ENCODE measurements at places on chromosomes 16 and 17.

- no peak for DNase-seq
These were observed 20.0 kb downstream of the TEKT1 start for GRCh38 chr17:6811510-6811909.

- peak; percentile 65 for DNase-seq
These were observed 53.0 kb downstream of the GPRC5B start for GRCh38 chr16:19831678-19832077.

DNA sequence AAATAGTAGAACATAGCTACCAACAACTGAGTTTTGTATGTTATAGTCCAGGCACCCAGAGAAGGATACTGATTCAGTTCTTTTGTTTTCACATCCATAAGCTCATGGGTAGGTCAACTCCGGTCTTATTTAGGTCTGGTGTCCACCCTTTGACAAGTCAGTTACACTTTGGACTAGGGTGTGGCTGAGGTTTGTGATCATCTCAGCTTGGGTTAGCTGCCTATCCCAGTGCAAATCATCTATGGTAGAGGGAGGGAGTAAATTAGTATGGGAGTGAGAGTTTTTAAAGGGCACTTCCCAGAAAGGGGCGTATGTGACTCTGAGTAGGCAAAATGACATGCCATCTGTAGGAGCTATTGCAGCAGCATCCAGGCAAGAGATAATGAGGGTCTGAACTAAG is 66.1 kb downstream of the TANC2 start:
- DNase-seq, result no peak

GRCh38 chr17:33809748-33810147 is 445.3 kb upstream of the CCL2 start:
- DNase-seq, result no peak

GRCh38 chr17:13492737-13493122 is 109.0 kb downstream of the HS3ST3A1 start:
- no peak for DNase-seq
